ENCODE measurements at places on chromosomes 4 and X.

DNA sequence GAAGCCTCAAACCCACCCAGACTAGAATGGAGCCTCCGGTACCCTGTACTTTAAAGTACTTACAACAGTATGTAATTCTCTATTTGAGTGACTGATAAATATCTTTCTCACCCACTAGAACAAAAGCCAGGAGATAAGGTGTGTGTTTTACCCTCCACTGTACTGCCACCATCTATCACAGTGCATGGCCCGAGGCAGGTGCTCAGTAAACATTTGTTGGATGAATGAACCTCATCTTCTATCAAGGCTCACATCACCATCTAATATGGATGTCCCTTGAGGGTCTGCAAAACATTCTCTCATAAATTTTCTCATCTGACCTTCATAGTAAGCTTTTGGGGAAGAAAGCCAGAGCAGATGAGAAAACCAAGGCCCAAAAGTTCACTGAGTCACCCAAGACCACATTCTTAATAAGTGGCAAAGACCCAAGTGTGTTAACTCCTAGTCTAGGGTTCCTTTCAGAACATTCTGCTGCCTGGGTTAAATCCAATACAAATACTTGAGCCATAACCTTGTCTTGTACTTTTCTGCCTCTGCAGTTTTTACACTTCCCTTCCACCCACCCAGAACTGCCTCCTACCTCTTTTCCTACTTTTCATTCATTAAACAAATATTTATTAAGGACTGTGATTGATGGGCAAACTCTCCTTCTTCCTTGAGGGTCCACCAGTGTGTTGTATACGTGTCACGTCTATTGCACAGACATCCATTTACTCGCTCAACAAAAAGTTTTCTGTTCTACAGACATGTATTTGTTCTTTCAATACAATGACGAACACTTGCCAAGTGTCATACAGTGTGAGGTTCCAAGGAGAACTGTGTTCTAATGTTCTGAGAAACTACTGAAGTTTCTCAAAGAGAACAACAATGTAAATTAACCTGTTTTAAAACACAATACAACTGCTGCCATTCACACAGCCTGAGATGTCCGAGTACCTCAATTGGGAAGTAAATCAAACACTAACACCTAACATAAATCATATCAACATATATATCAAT is 35.7 kb downstream of the APBB2 start:
- no peak for DNase-seq

GRCh38 chrX:154517101-154517781 is 1.2 kb upstream of the FAM3A start:
- DNase-seq = no peak

- DNase-seq = no peak
Observed at GRCh38 chr4:36734334-36734733, 452.9 kb downstream of the DTHD1 start.

- no peak for DNase-seq
Observed at GRCh38 chr4:188714501-188714900, 575.3 kb downstream of the TRIML1 start.

DNA sequence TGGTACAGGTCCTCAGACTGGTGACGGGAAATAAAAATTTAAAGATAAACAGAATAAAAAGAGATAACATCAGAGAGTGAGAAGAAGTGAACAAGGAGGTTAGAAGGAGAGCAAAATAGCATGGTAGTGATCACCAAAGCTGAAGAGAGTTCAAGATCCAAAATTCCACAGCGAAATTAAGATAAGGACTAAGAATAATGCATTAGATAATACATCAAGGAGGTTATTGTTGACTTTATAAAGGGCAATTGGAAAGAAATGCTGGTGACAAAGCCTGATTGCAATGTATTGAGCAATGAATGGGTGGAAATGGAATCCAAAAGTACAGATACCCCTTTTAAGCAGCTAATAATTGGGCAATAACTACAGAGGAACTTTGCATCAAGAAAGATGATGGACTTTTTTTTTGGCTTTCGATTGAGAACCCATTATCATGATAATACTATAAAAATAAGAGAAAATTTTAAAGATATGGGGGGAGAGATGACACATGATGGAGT is 101.6 kb upstream of the MAP9 start:
- no peak for DNase-seq

- DNase-seq = no peak
Observed at GRCh38 chrX:46165866-46166265, 379.4 kb downstream of the ZNF674 start.

GRCh38 chrX:37420185-37420584 is 71.0 kb downstream of the PRRG1 start:
- no peak for DNase-seq

DNA sequence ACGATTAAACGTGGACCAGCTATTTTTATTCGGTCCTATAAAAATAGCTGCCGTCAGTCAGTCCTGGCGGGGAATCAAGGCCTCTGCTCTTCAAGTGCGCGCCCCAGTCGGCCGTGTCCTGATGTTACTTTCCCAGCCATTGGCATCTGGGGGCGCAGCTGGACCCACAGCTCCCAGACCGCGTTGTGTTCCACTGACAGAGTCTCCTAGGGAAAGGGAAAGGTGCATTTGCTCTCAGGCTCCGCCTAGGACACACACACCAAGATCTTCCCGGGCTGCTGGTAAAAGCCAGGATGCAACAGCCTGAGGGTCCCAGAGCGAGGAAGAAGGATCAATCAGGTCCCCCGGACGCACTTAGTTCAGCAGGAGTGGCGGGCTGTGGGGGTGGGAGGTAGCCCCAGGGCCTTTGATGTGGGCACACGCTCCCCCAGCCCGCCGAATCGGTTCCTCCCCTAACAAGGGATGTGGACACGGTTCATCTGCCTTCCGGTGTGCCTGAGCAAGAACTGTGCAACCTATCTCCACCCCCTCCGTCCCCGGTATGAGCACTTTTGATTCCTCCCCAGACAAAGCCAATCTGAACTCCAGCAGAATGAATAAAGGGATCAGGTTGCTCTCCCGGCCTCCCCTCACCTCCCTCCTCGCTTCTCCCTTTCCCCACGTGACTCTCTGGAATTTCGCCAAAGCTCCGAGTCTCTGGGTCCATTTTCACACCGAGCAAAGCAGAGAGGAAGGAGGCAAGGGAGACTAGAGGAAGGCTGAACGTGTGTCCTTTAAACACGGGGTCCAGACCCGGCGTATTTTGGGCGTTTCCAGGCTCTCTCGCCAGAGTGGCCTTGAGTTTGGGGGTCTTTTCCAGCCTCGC is 626 bp upstream of the FRAS1 start:
- DNase-seq = no peak

Data from AG04450 (cell line).